ENCODE measurements at places on chromosomes 12 and 14.

DNA sequence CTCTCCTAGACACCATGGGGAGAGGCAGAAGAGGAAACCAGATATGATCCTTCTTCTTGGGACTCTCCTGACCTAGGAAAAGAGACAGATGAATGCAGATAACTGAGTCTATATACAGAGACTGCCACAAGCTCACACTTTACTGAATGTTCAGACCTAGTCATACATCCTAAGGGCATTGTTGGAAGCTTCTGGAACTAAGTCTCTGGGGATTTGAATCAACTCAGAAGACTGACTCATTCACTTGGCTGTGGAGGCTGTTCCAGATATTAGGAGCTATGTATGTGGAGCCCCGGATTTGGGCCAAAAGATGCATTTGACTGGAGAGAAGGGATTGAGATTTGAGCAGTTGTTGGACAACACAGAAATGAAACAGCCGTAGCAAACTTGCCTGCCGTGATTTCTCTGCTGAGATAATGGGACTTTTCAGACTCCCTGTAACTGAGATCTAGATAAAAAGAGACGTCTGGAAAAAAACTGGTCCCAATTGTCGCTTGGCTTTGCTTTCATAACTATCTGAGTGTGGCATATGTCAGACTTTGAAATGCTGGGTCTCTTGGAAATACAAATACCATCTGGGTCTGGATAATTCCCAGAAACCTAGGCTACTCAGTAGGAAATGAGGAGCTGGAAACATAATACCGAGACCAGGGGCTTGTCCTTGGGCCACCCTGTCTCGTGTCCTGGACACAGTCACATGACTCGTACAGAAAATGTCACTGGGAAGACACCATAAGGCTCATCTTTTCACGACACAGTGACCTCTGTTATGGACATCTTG, 396.8 kb downstream of the NUAK1 start:
- no peak for DNase-seq

- DNase-seq = peak; percentile 59
These were observed 41.3 kb upstream of the EIF5 start for GRCh38 chr14:103292426-103293374.

DNA sequence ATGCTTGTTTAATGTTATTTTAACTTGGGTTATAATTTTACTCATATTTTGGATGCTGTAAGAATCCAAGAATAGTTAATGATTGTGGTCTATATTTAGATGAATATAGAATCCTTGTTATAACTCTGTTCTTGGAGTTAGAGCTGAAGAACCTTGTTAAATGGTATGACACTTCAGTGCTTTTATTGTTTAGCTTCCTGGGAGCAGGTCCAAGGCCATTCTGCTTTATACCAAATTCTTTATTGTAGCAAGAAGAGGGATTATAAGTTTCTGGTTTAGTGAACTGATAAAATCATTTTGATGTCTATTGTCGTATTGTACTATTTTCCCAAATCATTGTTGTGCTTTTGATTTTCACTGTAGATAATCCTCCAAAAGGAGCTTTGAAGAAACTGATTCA, 69.4 kb downstream of the MIA2 start:
- no peak for DNase-seq

GRCh38 chr12:1927051-1927680, 8.7 kb upstream of the CACNA2D4 start:
- no peak for DNase-seq

All from activated naive CD8-positive, alpha-beta T cell treated with anti-CD3 and anti-CD28 coated beads, Interleukin-2, amount 50 U/mL, for 16 hours (primary cell).